Stimulated activated CD8-positive, alpha-beta memory T cell treated with anti-CD3 and anti-CD28 coated beads, Interleukin-7, amount 100 ng/mL, for 1 hour (primary cell): ENCODE measurements at places on chromosomes 11 and 22.
A peak's percentile ranks its signal among the peaks of the same experiment; 100 is the strongest.

DNA sequence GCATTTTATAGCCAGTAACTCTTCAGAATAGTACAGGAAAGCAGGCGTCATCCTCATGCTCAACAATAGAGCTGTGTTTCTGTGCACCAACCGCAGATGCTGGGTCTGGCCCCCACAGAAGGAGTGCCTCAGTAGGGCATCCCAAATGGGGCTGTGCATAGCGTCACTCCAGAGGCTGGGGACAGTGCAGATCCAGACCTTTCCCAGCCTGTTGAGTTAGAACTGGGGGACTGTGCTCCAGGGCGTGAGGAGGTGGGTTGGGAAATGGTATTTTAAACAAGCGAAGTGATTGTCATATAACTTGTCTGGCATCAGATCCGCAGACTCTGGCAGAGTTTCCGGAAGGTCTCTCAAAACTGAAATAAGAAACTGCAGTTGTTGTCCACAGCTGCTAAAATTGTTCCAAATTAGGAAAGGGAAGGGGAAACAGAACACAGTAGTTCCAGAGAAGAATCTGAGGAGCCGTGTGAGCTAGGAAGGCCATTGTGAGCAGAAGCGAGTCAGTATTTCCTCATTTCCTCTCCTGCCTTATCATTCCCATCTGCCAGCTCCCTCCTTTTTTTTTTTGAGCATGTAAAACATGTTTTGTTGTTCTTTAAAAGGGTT lies 52.2 kb downstream of the JAM3 start:
- DNase-seq: no peak

DNA sequence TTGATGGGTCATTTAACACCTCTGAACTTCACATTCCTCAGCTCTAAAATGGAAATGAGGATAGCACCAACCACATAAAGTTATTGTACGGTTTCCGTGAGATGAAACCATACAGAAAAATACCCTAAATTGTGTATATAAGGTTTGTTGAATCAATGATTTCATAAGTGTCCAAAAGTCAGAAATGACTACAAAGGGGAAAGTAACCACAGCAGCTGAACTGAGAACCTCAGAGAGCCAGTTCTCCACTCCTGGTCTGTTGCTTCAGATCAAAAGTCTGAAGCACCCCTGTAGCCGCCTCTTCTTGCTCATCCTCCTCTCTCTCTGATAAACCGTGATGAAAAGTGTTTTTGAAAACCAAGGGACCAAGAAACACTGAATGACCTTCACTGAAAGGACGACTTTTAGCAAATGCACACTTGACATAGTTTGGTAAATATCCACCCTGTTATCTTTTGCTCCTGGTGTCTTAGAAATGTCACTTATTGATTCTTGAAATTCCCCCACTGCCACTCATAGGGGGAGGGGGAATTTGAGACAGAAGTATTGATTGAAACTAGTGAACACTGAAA lies 194.5 kb downstream of the NAV2 start:
- no peak for DNase-seq

DNA sequence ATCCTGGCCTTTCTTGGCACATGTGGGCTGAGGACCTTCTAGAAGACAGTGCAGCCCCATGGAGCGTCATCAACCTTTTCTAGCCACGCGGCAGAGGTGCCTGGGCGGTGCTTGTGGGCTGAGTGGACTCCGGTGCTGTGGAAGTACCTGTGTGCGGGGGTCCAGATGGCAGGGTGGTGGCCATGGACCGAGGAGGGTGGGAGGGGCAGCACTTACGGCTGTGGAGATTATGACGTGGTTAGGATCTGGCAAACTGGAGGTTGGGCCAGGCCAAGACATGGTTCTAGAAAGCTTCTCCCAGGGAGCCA lies 2.0 kb downstream of the TUB start:
- DNase-seq: no peak

GRCh38 chr11:119580751-119581150 lies 148.2 kb downstream of the NECTIN1 start:
- DNase-seq: no peak

- DNase-seq: no peak
Observed at GRCh38 chr11:12167061-12168000, 56.9 kb downstream of the MICAL2 start.

DNA sequence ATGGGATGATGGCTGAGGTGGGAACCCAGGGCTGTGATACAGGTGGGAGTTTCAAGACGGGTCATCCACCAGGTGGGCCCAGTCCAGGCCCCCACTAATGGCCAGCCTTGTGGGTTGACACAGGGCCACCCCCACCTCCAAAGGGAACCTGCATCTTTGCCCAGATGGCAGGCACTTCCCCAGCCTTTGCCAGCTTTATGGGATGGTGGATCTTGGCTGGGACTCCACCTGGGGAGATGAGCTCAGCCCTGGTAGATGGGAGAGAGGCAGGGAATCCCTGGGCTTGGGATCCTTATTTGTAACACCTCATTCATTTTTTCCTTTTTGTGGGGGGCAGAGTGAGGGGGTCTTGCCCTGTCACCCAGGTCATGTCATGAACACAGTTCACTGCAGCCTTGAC lies 33.4 kb downstream of the CD82 start:
- no peak for DNase-seq

DNA sequence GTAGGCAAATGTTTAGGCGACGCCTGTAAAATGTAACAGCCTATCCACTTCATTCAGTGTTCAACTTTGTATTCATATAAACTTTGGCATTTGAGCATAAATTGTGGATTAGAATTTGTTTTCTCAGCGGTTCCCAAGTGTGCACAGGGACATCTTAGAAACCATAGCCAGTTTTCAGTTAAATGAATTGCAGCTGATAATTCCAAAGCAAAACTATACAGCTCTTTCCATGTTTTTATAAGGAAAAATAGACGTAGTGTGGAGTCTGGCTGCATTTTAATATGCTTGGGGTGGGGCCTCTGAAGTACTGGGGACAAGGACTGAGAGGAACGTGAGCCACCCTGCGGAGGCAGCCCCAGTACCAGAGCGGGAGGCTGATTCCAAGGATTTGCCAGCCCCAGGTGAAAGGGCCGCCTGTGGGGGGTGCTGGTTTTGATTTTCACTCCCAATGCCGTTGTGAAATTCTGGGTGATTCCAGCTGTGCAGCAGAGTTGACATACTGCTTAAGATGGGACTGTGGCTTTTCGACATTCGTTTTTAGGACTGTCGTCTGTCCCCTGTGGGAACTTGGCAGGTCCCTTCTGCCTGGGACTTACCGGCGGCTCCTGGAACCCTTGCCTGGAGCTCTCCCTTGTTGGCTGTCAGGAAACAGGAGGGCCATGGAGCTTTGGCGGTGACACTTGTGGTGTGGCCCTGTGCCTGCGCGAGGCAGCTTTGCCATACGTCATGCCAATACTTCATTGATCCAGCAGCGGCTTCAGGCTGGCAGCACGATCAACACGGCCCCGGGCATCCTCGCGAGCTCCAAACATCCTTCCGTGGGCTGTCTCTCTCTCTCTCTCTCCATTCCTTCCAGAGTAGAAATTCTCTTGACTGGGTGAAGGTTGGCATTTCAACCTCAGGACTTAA lies 370.9 kb downstream of the TBC1D22A start:
- DNase-seq: no peak

GRCh38 chr11:120184946-120185705 lies 25.7 kb upstream of the OAF start:
- no peak for DNase-seq

- DNase-seq: no peak
Observed at GRCh38 chr11:44004452-44005062, 43.2 kb upstream of the ACCSL start.

GRCh38 chr11:134098566-134099184 lies 29.8 kb downstream of the JAM3 start:
- no peak for DNase-seq

- no peak for DNase-seq
Observed at GRCh38 chr11:67572747-67573419, 10.7 kb upstream of the GSTP1 start.

DNA sequence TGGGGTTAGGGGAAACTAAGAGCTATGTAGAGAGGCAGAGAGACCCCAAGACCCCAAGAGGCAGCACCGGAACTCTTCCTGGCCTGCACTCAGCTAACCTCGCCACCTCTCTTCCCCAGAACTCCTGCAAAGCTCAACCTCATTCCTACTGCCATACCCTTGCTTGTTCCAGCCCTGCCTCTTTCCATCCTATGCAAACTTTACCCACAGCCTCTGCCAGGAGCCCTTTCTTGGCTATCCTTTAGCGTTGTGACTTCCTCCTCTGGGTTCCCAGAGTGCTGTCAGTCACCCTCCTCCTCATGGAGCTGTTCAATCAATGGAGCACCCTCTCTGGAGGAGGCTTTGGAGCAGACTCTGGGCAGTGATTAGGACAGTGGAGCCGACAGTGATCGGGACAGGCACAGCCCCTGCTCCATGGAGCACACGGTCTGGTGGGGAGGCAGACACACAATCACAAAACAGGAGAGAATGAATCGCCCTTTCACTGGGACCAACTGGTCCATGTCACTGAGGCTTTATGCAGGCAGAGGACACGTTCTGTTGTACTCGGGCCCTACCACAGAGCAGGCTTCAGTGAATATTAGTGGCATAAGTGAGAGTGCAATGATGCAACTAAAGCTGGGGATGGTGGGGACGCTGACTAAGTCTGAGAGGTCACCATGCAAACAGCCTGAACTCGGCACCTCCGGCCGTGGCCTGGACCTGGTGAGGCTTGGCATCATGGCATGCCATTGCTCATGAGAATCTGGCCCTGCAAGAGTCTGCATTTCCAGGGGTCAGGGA lies 24.6 kb upstream of the P2RY2 start:
- DNase-seq: no peak

- peak; percentile 64 for DNase-seq
Observed at GRCh38 chr11:57644748-57645688, 4.7 kb downstream of the YPEL4 start.
